Femur (tissue), 1 donor: ENCODE measurements at places on chromosomes 1 and 21.
A peak's percentile ranks its signal among the peaks of the same experiment; 100 is the strongest.

DNA sequence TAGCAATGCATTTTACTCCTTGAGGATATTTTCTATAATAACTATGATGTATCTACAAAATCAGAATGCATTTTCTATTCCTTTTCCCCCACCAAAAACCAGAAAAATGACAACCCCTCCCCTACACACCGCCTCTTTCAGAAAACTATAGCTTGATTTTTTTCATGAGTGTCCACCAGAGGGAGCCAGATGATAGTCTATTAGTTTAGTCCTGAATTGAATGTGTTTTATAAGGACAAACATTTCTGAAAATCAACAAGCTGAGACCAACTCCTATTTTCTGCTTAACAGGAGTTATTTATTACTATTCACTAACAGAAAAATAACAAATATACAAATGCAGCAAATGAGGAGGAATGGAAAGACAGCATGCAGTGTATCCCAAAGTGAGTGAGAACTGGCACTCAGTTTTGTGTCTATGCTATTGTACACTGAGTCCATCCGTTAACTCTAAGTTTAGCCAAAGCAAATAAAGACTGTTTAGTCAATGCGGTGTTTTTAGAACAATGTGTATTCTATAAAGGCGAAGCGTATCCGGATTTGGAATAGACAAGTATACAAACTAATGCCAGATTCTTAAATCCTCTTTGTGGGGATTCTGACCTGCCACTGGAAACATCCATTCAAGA lies 182.6 kb downstream of the VAV3 start:
- DNase-seq, result no peak

DNA sequence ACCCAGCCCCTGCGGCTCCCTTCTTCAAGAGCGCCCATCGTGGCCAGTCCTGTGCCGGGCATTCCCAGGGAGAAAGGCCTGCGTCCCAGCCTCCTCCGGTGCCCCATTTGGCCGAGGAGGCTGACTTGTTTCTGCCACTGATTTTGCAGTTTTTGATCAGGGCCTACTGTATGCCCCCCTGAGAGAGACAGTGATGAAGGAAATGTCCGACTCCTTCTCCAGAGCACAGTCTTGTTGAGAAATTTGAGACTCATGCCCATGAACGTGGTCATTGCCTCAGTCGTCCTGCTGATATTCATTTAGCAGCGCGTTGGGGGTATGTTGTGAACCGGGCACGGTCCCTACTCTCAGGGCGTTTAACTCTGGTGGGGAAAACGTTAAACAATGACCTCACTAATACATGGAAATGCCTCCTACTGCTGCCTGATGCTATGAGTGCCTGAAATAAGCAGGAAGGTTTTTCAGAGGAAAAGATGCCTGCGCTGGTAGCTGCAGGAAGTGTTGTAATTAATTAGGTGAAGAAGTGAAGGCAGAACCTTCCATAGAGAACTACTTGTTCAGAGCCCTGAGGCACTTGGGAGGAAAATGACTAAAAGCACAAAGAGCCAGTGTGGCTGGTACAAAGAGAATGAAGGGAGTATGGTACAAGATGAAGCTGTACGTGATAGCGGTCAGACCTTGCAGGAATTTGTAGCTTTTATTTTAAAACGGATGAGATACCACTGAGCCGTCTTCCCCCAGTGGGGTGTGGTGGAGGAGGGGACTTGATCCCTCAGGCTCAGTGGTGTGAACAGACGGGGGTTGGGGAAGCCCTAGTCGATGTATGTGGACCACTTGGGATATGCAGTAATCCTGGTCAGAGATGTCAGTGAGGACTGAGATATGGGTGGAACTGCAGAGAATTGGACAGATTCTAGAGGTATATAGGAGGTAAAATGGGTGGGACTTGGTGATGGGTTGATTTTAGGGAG lies 730 bp downstream of the ZCCHC17 start:
- DNase-seq, result no peak

GRCh38 chr1:177305040-177306018 lies 134.6 kb downstream of the BRINP2 start:
- no peak for DNase-seq

DNA sequence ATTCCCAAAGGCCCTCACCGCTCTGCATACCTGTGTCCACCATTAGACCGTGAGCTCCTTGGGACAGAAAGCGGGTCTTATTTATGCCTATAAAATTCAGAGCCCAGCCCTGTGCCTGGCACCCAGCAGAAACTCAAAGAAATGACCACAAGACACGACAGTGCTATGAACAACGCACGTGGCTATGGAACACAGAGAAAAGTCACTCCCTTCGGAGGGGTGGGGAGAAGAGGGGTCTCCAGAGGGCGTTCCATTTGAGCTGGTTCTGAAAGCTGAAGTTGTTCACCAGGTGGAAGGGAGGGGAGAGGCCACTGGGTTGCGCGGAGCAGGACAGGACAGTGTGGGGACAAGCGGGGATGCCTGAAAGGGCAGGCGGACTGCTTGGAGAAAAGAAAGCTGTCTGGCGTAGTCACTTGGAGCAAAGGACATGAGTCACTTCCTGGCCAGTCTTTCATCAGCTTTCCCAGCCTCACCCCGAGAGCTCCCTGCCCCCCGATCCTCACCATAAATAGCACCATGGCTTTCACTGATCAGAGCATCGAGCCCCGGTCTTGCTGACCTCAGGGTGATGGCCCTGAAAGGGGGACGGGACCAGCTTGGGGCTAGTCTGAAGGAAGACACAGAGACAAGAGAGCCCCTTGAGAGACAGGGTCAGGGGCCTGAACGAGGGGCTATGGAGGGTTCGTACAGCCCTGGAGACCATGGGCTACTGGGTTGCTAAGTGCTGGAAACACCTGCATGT lies 28.5 kb downstream of the ECE1 start:
- DNase-seq, result peak; percentile 82

DNA sequence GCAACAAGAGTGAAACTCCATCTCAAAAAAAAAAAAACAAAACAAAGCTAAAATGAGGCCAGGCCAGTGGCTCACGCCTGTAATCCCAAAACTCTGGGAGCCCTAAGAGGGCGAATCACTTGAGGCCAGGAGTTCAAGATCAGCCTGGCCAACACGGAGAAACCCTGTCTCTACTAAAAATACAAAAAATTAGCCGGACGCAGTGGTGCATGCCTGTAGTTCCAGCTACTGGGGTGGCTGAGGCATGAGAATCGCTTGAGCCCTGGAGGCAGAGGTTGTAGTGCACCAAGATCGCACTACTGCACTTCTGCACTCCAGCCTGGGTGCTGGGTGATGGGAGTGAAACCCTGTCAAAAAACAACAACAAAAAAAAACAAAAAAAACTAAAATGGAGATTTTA lies 191.2 kb upstream of the SGIP1 start:
- no peak for DNase-seq

DNA sequence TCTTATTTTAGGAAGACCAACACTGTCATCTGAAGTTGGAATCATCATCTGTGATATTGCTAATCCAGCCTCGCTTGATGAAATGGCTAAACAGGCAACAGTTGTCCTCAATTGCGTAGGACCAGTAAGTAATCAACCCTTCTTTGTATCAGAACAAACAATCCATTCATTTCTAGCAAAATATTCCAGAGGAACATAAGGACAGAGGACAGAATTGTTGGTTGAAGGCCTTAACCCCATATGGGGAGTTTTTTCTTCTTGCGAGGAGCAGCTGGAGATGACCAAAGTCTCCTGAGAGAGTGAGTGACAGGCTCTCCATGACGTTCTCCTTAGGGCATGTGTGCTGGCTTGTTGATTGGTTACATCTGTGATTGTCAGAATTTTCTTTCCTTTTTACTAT lies 2.7 kb downstream of the SCCPDH start:
- DNase-seq, result no peak

DNA sequence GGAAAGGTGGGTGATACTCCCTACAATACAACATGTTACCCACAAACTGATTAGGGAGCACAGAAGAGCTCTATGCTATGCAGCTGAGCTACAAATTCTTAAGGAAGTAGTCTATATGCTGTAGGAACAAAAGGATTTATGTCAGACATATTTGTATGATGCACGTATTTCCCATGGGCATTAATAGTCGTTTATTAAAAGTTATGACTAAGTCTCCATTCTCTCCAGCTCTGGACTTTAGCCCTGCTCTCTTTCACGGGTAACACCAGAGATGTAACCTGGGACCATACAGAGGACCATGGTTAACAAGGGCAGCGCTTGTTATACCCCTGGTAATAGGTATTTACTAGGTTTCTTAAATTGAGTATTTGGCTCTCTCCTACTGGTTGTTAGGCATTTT lies 168.2 kb upstream of the C1orf105 start:
- no peak for DNase-seq

DNA sequence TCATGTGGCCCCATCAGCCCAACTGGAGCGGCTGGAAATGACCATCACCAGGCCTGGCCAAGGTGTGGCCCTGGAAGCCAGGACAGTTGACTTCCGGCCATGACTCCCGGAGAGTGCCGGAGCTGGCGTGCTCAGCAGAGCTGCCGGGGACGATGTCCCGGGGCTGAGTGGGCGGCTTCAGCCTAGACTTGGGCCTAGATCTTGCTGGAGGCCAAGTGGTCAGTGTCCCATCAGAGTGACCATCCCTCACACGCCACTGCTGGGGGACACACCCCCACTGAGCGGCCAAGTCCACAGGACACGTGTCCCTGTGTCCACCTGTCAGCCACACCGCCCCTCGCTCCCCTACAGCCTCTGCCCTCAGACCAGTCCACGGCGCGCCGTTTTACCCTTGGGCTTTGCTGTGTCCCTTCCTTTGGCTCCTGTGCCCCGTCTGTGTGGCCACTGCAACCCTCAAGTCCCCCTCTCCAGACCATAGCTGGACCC lies 4.0 kb downstream of the FAAP20 start:
- DNase-seq, result peak; percentile 50

GRCh38 chr1:91745640-91746373 lies 140.1 kb downstream of the TGFBR3 start:
- no peak for DNase-seq

DNA sequence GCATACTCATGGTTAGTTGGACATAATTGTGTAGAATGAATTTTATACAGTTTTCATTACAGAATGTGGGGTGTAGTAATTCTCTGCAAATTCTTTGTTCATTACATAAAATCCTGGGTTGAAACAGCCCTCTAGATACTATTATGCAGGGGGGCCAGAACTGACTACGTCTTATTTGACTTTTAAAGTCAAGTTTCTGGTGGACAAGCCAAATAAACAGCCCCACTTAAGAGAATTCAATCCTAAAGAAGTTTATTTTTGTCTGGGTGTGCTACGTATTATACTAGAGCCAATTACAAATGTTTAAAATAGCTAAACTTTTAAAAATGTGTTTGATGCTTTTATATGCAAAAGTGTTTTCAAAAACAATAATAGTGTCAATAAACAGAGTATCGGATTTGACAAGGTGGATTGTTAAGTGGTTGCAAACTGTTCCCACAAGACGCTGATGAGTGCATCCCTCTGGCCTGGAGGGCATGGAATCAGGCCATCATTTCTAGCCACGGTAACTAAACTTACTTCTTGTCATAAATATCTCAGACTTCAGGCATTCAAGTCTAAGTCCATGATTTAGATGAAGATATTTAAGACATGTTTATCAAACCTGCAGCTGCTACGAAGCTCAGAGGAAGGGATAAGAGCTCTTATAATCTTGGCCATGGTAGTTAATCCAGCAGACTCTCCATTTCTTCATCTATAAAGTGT lies 646.3 kb downstream of the KIF26B start:
- DNase-seq, result no peak

DNA sequence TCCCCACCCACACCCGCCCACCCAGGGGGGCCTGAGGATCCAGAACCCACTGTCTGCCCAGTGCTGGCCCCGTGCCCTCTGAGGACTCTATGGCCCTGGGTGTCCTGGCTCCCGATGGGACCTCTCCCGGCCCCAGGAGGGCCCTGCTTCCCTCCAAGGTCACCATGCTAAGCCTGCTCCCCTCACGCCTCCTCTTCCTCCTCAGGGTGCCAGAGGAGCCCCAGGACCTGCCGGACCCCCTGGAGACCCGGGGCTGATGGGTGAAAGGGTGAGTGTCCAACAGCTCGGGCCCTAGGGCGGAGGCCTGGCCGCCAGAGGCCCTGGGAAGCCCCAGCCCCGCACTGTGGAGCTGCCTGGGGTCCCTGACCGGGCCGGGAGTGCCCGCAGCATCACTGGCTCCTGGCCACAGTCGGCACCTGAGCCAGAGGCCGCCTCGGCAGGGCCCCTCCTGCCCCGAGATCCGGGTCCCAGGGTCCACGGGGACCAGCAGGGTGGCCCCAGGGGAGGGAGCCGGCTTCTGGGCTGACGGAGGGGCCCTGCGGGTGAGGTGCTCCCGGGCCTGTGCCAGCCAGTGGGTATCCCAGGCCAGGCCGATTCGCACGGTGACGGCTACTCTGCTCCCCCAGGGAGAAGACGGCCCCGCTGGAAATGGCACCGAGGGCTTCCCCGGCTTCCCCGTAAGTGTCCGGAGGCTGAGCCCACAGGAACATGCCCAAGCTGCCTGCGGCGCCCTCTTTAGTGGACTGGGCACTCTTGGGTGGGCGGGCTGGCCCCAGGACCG lies 16.1 kb downstream of the COL6A1 start:
- no peak for DNase-seq

GRCh38 chr1:203173566-203173965 lies 2.1 kb downstream of the MYBPH start:
- DNase-seq, result peak; percentile 66

- peak; percentile 44 for DNase-seq
Observed at GRCh38 chr1:222757646-222758268, 20.8 kb downstream of the FAM177B start.

- DNase-seq, result no peak
Observed at GRCh38 chr1:90712915-90713730, 4.0 kb downstream of the BARHL2 start.

- no peak for DNase-seq
Observed at GRCh38 chr1:93692451-93692861, 10.8 kb upstream of the BCAR3 start.
